ENCODE measurements at places on chromosomes 1 and 21.

DNA sequence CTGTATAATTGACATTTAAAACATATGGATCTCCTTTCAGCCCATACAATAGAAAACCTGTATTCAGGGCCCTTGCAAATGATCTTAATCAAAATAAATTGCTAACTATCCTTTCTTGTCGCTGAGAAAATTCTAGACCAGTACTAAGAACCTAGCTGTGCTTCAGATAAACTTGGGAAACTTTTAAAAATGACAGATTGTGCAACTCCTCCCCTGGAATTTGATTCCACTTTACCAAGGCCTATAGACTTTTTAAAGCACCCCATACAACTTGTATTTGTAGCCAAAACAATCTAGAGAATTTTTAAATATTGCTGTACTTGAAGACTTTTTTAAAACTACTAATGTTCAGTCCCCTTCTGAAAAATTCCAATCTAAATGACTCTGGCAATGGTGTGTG is 51.6 kb downstream of the ZNF644 start:
- no peak for DNase-seq

- DNase-seq: no peak
These were observed 178.0 kb downstream of the RYR2 start for GRCh38 chr1:237219751-237220642.

- no peak for DNase-seq
These were observed 162.8 kb downstream of the PDE4B start for GRCh38 chr1:65955503-65955902.

- no peak for DNase-seq
These were observed 73.9 kb downstream of the SLC66A1 start for GRCh38 chr1:19385869-19386591.

GRCh38 chr1:217078078-217078690 is 355.0 kb upstream of the ESRRG start:
- DNase-seq: no peak

Data from NCI-H1048 (cell line).